ENCODE measurements at places on chromosomes 3 and 15.

DNA sequence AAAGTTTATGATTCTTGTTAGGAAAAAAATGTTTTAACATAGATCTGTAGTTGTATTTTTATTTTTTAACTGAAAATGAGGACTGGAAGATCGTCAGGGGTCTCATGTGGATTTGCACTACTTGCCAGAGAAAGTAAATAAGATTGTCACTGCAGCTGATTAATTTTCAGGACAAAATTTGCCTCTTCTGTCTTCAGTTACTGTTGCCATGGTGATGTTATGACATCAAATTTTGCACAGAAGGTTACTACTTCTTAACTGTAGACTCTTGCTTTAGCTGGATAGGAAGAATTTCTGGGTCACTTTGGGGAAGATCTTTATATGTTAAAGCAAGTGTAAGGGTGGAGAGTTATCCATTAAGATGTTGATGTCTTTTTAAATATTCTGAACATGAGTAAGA lies 82.2 kb upstream of the WDR72 start:
- no peak for DNase-seq

- DNase-seq, result no peak
Observed at GRCh38 chr3:103189941-103190340, 755.1 kb downstream of the ZPLD1 start.

GRCh38 chr3:16482770-16483531 lies 30.5 kb downstream of the RFTN1 start:
- no peak for DNase-seq

DNA sequence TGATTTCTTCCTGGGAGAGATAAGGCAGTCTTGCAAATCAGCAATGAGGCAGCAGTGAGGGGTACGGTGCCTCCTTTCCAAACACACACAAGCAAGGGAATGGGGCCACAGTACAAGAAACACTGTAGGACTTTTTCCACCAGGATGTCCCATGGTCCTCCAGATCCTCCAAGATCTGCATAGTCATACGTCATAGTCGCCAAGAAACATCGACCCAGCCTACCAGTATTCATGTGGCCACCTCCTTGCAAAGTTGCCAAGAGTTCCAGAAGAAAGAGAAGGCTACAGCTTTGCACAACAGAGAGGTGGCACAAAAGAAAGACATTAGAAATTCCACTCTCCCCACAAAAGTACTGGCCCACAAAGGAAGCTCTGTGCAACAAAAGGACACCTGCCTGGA lies 257.9 kb downstream of the CTNNB1 start:
- no peak for DNase-seq

- DNase-seq, result no peak
Observed at GRCh38 chr3:75894234-75894633, 108.9 kb upstream of the ZNF717 start.

DNA sequence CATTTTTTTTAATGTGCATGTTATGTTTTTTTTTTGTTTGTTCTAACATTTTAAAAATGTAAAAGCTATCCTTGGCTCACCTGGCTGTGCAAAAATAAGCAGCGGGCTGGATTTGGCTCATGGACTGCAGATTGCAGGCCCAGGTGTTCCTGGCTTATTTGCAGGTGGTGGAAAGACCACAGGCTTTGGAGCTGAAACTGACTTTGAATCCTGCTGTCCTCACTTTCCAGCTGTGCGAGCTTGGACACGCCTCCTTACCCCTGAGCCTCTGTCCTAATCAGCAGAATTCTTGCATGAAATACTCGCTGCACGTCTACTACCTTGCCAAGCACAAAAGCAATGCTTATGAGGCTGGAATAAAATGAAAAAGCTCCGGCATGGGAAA lies 188.7 kb upstream of the TPM1 start:
- DNase-seq, result no peak

GRCh38 chr3:89289574-89290190 lies 182.3 kb downstream of the EPHA3 start:
- no peak for DNase-seq

DNA sequence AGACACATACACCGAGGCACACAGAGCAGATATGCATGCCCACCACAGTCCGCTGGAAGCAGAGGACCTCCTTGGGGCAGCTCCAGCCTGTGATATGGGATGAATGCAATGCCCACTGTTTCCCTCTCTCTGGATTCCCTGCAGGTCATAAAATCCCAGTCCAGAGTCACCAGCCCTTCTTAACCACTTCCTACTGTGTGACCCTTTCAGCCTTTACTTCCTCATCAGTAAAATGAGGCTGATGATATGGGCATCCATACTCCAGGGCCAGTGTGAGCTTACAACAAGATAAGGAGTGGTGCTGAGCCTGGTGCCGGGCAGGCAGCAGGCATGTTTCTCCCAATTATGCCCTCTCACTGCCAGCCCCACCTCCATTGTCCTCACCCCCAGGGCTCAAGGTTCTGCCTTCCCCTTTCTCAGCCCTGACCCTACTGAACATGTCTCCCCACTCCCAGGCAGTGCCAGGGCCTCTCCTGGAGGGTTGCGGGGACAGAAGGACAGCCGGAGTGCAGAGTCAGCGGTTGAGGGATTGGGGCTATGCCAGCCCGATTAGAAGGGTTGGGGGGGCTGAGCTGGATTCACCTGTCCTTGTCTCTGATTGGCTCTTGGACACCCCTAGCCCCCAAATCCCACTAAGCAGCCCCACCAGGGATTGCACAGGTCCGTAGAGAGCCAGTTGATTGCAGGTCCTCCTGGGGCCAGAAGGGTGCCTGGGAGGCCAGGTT lies at the start of gene GNAT1:
Gene GNAT1 (plus strand): TSS at position 675 of the 725 bp plus-strand sequence. CDS start 116 bp downstream, outside the sequence.
- DNase-seq, result no peak

DNA sequence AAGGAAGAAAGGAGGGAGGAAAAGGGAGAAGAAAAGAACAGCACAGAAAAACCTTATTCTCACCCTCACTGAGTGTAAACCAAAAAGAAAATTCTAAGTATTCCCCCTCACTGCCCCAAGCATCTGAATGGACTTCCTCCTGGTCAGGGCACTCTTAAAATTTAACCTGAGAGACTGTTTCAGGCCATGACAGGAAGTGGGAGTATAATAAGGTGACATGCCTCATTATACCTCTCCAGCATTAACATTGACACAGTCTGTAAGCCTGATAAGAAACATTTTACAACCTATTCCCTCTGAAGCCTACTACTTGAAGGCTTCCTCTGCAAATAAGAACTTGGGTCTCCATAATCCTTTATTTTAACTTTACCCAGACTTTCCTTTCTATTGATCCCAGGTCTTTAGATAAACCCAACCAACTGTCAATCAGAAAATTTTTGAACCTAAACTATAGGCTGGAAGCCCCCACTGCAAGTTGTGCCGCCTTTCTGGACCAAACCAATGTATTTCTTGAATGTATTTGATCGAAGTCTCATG lies 41.7 kb downstream of the SLCO2A1 start:
- no peak for DNase-seq

DNA sequence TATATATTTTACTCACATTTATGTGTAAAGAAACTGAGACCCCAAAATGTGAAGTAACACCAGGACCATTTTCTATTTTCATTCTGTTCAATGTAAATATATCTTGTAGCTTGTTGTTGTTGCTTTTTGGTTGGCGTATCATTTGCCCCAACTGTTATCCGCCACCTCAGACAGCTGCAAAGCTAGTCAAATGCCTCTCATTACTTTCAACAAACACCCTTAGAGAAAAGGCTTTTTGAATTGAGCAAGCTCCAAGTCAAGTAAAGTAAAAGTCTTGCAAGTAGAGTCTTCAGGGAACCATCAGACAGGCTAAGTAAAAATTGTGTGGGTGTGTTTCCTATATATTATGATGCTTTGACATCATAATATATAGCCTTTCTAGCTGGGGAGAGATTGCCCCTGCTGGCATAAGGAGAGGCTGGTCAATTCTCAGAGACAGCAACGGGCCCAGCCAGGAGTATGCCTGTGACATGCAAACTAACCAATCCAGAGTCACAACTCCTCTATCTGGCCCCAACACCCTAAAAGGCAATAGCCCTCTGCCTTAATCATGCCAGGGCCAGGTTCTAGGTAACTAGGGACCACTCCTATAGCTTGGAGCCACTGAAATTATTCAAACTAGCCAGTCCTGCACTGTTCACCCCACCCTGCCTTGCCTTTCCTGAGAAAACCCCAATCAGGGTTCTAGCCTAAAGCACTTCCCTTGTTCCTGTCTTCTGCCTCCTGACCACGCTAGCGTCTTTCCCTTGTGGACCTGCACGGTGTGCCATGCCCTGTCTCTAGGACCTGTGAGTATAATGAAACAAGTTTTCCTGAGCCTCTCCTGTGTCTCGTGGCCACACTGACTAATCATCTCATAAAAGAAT lies 75.6 kb downstream of the RAD18 start:
- DNase-seq, result no peak

DNA sequence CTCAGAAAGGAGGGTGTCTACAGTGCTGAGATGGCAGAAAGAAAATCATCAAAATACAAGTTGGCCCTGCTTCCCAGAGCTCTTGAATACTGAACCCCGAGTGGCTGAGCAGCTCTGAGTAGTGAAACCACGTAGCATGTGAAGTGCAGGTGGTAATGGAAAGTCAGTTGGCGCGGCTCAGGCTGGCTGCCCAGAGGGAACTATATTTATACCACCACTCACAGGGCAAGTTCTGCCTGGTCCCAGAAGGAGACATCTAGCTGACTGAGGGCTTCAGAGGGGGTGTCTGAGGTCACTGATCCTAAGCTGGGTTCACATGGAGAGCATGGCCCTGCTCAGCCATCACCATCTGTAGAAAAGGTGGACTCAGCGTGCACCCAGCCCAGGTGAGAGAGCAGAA lies 129.6 kb upstream of the AGBL1 start:
- no peak for DNase-seq

GRCh38 chr15:71232411-71232810 lies 117.1 kb downstream of the THSD4 start:
- no peak for DNase-seq

GRCh38 chr3:178300441-178300959 lies 235.7 kb upstream of the KCNMB2 start:
- DNase-seq, result no peak

GRCh38 chr15:83720468-83720867 lies 66.5 kb downstream of the ADAMTSL3 start:
- no peak for DNase-seq

DNA sequence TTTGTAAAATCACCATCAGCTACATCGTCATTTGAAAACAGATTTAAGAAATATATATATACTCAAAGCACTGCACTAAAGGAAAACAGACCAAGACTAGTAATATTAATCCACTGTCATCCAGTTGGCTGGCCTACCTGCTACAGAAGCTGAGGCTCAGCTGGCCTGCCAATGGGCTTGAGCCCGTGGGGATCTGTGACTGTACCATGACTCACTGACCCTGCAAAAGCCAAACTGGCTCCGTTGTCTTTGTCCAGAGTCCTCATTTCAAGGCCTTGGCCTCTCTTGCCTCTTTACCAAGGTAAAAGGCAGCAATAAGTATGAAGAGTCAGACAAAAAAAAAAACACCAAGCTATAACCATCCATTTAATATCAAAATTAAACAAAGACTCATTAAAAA lies 463.5 kb upstream of the RASGRP1 start:
- peak; percentile 26 for DNase-seq

- DNase-seq, result peak; percentile 5
Observed at GRCh38 chr3:44019736-44020135, 221.9 kb upstream of the TOPAZ1 start.

GRCh38 chr15:72117486-72118016 lies 399 bp downstream of the MYO9A start:
- DNase-seq, result peak; percentile 39

GRCh38 chr3:100316641-100317069 lies 17.9 kb upstream of the NIT2 start:
- DNase-seq, result peak; percentile 53

DNA sequence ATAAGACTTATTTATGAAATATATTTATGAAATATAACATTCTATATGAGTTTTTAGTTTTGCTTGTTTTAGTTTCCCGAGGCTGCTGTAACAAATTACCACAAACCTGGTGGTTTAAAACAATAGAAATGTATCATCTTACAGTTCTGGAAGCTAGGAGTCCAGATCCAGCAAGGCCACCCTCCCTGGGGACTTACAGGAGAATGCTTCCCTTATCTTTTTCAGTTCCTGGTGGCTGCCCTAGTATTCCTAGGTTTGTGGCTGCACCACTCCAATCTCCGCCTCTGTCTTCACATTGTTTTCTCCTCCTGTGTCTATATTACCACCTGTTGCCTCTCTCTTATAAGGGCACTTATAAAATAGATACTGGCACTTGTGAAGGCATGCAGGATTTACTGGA lies 877.8 kb downstream of the TUSC7 start:
- DNase-seq, result no peak

DNA sequence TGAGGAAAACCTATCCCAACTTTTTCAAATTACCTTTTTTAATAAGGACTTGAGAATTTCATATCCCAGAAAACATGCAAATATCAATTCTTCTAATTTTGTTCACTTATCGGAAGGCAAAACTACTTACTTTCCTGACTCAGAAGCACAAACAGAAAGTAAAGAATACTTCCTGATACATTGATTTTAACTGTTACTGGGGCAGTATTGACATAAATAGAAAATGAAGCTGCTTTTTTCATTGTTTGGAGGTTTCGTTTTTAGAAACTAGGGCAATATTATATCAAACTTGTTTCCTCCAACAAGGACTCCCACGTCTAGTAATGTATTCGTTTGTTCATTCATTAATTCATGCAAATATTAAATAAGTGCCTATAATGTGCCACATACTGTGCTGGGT lies 19.1 kb downstream of the PAQR9 start:
- DNase-seq, result no peak

DNA sequence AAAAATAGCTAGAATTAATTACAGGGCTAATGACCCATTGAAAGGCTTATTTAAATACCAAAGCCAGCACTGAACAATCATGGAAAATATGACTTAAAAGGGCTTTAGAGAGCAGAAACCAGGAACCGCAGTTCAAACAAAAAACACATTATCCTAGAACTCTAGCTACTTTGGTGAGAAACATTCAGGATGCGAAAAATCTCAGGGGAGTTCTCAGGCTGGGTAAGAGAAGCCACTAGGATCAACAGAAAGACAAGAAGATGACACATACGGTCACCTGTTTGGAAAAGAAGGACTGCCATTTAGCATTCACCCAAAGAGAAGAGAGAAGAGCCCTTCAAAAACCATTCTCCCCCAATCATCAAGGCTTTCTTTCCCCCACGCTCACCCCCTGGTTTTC lies 75.6 kb upstream of the ICE2 start:
- DNase-seq, result no peak

DNA sequence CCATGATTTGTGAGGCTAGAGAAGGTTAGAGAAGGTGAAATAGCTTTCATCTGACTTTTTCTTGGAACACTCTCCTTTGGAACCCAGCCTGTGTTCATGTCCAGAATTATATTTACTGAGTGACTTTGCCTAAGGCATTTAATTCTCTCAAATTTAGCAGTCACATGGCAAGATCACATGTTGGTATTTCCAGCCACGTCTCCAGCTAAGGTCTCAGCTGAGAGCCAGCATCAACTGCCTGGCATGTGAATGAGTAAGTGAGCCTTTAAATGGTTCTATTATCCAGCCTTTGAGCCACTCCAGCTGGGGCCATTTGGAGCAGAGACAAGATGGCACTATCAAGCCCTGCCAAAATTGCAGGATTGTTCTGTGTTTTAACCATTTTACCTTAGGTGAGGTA lies 130.2 kb upstream of the SGO1 start:
- DNase-seq, result no peak
